OCI-M1 (cell line): ENCODE measurements at places on chromosomes 12 and 14.
A peak's percentile ranks its signal among the peaks of the same experiment; 100 is the strongest.

GRCh38 chr14:99522457-99522891 lies 41.3 kb downstream of the CCNK start:
- no peak for DNase-seq

DNA sequence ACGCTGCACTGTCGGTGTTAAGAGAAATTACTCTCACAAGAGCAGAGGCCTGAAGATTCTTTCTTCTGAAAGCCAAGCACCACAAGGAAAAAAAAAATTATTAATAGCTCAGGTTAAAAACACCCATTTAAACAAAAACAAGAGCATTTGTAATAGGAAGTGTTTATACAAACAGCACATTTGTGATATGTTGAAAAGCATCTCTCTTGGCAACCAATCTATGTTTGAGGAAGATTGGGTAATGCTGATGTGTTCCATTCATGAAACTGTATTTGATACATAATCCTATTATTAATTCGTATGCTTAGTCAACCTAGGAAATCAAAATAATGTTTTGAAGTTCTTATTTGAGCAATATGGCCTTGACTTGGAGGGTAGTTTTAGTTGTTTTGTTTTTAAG lies 36.5 kb downstream of the SSPN start:
- DNase-seq, result no peak

DNA sequence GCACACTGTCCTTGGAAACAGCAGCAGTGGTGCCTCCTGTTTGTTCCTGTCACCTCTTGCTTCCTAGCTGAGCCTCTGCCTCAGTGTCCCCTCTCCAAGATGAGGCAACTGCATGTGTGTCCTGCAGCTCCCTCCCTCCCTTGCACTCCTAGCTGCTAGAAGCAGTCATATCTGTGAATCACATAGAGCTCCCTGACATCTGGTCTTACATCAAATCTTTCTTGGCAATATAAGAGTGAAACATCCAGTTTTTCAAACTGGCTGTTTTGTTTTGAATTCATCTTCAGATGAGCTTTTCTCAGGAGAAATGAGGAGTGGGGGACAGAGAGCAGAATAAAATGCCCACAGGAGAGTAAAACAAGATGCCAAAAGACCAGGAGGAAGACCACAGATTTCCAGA lies 103.7 kb downstream of the VCPKMT start:
- no peak for DNase-seq

GRCh38 chr12:28497889-28498411 lies 307.7 kb downstream of the CCDC91 start:
- DNase-seq, result no peak

GRCh38 chr12:121628536-121628935 lies 2.2 kb downstream of the ORAI1 start:
- DNase-seq, result peak; percentile 60
